CD14-positive monocyte (primary cell): ENCODE measurements at places on chromosomes 2 and 18. TPM values are rescaled to one million over a fixed set of nuclear protein-coding genes. Genes with fewer than 3 reads are reported as not detected.

Gene RTKN
- polyA plus RNA-seq = 0.07 and 0.09 TPM in 2 replicates

Gene TUBB8B
- not detected in 2 replicates for polyA plus RNA-seq

Gene PDIA6
- polyA plus RNA-seq = 35.9 and 49.8 TPM in 2 replicates

Gene TMEM214
- polyA plus RNA-seq = 26.9 TPM

Gene PPIL3
- 12.3 TPM for polyA plus RNA-seq

Gene TWIST2
- 0.43 and 1.1 TPM in 2 replicates for polyA plus RNA-seq

Gene ANKRD30BL
- polyA plus RNA-seq = not detected

Gene GPR39
- not detected for polyA plus RNA-seq

Gene GULP1
- not detected for polyA plus RNA-seq

Gene VAMP5
- 154 and 266 TPM in 2 replicates for polyA plus RNA-seq

Gene PRKAG3
- not detected for polyA plus RNA-seq

Gene MALL
- not detected for polyA plus RNA-seq

Gene EVA1A
- polyA plus RNA-seq = not detected in 2 replicates

Gene LIMS2
- 0.13 TPM for polyA plus RNA-seq

Gene CNDP1
- not detected in 2 replicates for polyA plus RNA-seq

Gene INPP5D
- 54.8 TPM for polyA plus RNA-seq

Gene MAL
- polyA plus RNA-seq = 0.48 TPM

Gene POTEJ
- not detected for polyA plus RNA-seq

Gene IL36RN
- polyA plus RNA-seq = not detected in 2 replicates

Gene ZSWIM2
- polyA plus RNA-seq = not detected

Gene C1QL2
- polyA plus RNA-seq = not detected in 2 replicates
